ENCODE measurements at places on chromosomes 1 and 21. TPM values are rescaled to one million over a fixed set of nuclear protein-coding genes. Genes with fewer than 3 reads are reported as not detected.

The SGIP1 gene
- 2.5 TPM for total RNA-seq

The PADI1 gene
- not detected for total RNA-seq

The OR2T11 gene
- total RNA-seq: not detected

The UMODL1 gene
- 0.08 TPM for total RNA-seq

The UBIAD1 gene
- 10.2 TPM for total RNA-seq

The CD48 gene
- total RNA-seq: 10.0 TPM

The ADAMTS5 gene
- 2.5 TPM for total RNA-seq

The DAP3 gene
- total RNA-seq: 59.3 TPM

The TCEA3 gene
- total RNA-seq: 49.3 TPM

The KIF26B gene
- 1.7 TPM for total RNA-seq

The RGSL1 gene
- not detected for total RNA-seq

The CD160 gene
- 1.1 TPM for total RNA-seq

The TMIGD3 gene
- total RNA-seq: 5.7 TPM

The TNFAIP8L2 gene
- 4.4 TPM for total RNA-seq

The OR10Z1 gene
- total RNA-seq: not detected

The HEYL gene
- total RNA-seq: 0.61 TPM

The IQGAP3 gene
- under 0.01 TPM for total RNA-seq

The TMEM240 gene
- 0.14 TPM for total RNA-seq

The PPM1J gene
- 0.08 TPM for total RNA-seq

The OLFML3 gene
- 13.6 TPM for total RNA-seq

The CATSPERE gene
- 0.79 TPM for total RNA-seq

The TOMM40L gene
- 6.7 TPM for total RNA-seq
